ENCODE measurements at places on chromosomes 1 and 21.
A peak's percentile ranks its signal among the peaks of the same experiment; 100 is the strongest.

- no peak overlapping the region for H3K4me3 ChIP-seq
- no peak for DNase-seq
- H3K36me3 ChIP-seq, result peaks cover 16% of the 10 kb centered on the region
- H3K27me3 ChIP-seq, result no peaks in the 10 kb centered on the region
- no peaks in the 10 kb centered on the region for H3K4me1 ChIP-seq
- no peak overlapping the region for H3K27ac ChIP-seq
Observed at GRCh38 chr1:243292117-243292516, 36.3 kb downstream of the SDCCAG8 start.

DNA sequence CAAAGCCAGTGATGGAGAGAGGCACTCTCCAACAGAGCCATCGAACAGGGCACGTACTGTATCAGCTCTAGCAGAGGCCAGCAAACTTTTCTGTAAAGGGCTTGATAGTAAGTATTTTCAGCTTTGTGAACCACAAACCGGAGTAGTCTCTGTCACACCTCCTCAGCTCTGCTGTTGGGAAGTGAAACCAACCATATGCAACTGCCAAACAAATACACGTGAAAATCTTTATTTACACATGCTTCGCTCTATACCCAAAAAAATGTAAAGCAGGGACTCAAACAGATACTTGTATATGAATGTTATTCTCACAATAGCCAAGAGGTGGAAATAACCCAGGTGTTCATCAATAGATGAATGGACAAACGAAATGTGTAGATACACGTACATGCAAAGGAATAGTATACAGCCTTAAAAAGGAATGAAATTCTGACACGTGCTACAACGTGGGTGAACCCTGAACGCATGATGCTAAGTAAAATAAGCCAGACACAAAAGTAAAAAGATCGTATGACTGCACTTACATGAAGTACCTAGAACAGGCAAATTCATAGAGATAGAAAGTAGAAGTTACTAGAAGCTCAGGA lies 39.0 kb downstream of the SETD4 start:
- no peak for DNase-seq
- H3K36me3 ChIP-seq, result no peaks in the 10 kb centered on the region
- no peak overlapping the region for H3K4me3 ChIP-seq
- H3K4me1 ChIP-seq, result no peaks in the 10 kb centered on the region
- no peak overlapping the region for H3K27ac ChIP-seq

- H3K36me3 ChIP-seq, result no peaks in the 10 kb centered on the region
- no peak overlapping the region for H3K27ac ChIP-seq
- no peak overlapping the region for H3K4me3 ChIP-seq
- DNase-seq, result no peak
Observed at GRCh38 chr1:213281640-213282301, 230.7 kb downstream of the RPS6KC1 start.

DNA sequence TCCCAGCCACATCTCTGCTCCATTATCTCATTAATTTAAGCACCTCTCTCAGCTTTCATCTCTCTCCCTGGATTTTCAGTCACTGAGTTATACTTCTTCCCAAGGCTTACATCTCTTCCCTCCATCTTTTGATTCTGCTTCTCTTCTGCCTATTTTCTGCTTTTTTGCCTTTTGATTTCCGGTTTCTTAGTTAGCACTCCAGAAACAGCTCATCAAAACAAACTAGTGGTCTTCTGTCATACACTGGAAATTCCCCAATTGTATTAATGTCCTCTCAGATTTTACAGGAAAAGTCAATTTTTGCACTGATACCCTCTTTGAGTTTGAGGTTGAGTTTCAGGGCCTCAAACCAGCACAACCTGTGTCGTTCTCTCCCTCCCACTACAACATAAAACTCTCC lies 1.5 kb downstream of the LCE3E start:
- H3K27ac ChIP-seq, result no peak overlapping the region
- no peaks in the 10 kb centered on the region for H3K27me3 ChIP-seq
- no peak for DNase-seq
- H3K36me3 ChIP-seq, result no peaks in the 10 kb centered on the region

DNA sequence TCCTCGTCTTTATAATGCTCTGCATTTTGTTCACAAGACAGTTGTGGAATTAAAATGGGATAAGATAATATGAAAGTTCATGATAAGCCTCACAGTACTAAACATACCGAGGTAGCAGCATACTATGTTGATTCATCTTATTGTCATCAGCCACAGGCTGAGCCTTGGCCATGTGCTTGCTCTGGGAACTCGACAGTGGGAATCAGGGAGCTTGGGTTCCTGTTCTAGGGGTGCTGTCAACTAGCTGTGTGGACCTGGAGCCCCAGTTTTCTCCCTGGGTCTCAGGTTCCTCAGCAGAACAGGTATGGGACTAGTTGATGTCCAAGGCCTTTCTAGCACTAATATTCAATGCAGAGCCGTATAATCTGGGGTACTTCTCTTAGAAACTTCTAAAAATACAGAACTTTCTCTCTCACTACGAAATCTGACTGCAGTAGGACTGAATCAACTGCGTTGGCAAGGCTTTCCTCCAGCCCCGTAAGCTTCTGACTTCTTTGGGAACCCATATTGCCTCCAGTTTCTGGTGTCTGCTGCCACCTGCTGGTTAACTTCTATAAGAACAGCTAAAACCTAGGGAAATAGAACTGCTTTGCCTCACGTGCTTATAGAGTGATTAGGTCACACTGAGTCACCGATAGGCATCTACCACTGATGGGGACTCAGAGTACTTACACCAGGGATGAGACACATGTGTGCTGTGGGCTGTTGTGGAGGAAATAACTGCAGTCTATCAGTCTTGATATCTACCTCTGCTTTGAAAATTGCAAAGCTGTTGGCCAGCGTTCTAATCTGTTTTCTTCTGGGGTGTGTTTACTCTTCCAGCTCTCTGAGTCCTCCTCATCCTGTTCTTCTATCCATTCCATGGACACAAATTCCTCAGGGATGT lies 110.9 kb downstream of the RGL1 start:
- H3K4me3 ChIP-seq, result no peak overlapping the region
- H3K27ac ChIP-seq, result no peak overlapping the region

GRCh38 chr21:46068516-46069079 lies 29.3 kb upstream of the COL6A2 start:
- no peak overlapping the region for H3K27ac ChIP-seq
- peaks cover 25% of the 10 kb centered on the region for H3K4me1 ChIP-seq
- peaks cover 63% of the 10 kb centered on the region for H3K27me3 ChIP-seq

DNA sequence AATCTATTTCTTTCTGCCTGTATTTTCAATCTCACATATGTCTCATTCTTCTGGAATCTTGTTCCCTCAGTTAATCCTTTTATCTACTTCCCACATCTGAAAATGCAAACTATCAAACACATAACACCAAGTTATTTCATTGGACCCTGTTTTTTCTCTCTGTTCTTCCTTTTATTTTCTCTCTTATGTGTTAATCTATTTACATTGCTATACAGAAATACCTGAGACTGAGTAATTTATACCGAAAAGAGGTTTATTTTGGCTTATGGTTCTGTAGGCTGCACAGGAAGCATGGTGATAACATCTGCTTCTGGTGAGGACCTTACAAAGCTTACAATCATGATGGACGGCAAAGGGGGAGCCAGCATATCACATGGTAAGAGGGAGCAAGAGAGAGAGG lies 247.6 kb downstream of the TGFB2 start:
- no peak for DNase-seq
- H3K27me3 ChIP-seq, result no peaks in the 10 kb centered on the region
- no peaks in the 10 kb centered on the region for H3K4me1 ChIP-seq
- no peak overlapping the region for H3K27ac ChIP-seq
- no peaks in the 10 kb centered on the region for H3K36me3 ChIP-seq
- no peak overlapping the region for H3K4me3 ChIP-seq

GRCh38 chr1:10941891-10942541 lies 70.4 kb upstream of the TARDBP start:
- DNase-seq, result peak; percentile 62
- H3K4me3 ChIP-seq, result no peak overlapping the region
- no peaks in the 10 kb centered on the region for H3K36me3 ChIP-seq
- no peak overlapping the region for H3K27ac ChIP-seq
- H3K4me1 ChIP-seq, result peaks cover 18% of the 10 kb centered on the region

DNA sequence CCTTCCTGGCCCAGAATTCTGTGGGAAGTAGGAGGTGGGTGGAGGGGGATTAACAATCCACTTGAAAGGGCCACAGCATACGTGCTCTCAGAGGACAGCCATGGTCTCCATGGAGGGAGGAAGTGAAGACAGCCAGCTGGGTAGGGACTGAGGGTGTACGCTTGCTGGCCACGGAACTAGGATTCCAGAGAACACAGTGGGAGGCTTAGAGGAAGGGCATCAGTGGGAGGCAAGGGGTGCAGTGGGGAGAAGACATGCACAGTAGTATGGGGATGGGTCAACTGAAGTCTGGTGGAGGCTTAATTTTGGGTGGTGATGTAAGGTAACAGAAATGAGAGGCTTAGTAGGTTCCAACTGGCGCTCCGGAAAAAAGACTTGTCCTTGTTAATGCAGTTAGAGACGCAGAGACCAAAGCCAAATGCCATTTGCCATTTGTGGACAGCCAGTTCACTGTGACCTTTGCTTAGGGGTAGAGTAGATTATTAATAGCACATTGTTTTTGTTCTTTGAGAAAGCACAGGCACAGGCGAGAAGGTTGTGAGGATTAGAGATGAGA lies 103.0 kb downstream of the ZSCAN20 start:
- DNase-seq, result no peak
- no peaks in the 10 kb centered on the region for H3K4me1 ChIP-seq
- no peak overlapping the region for H3K27ac ChIP-seq
- H3K4me3 ChIP-seq, result no peak overlapping the region
- peaks cover 16% of the 10 kb centered on the region for H3K27me3 ChIP-seq

GRCh38 chr21:25409978-25410377 lies 197.3 kb downstream of the MRPL39 start:
- DNase-seq, result no peak
- no peaks in the 10 kb centered on the region for H3K4me1 ChIP-seq
- no peak overlapping the region for H3K27ac ChIP-seq
- no peaks in the 10 kb centered on the region for H3K27me3 ChIP-seq

- no peaks in the 10 kb centered on the region for H3K27me3 ChIP-seq
- no peak overlapping the region for H3K27ac ChIP-seq
- H3K4me3 ChIP-seq, result no peak overlapping the region
Observed at GRCh38 chr21:25757531-25757930, 22.8 kb downstream of the GABPA start.

- peaks cover 5% of the 10 kb centered on the region for H3K4me1 ChIP-seq
- no peaks in the 10 kb centered on the region for H3K27me3 ChIP-seq
- DNase-seq, result no peak
Observed at GRCh38 chr1:174938281-174939007, 61.3 kb upstream of the CACYBP start.

DNA sequence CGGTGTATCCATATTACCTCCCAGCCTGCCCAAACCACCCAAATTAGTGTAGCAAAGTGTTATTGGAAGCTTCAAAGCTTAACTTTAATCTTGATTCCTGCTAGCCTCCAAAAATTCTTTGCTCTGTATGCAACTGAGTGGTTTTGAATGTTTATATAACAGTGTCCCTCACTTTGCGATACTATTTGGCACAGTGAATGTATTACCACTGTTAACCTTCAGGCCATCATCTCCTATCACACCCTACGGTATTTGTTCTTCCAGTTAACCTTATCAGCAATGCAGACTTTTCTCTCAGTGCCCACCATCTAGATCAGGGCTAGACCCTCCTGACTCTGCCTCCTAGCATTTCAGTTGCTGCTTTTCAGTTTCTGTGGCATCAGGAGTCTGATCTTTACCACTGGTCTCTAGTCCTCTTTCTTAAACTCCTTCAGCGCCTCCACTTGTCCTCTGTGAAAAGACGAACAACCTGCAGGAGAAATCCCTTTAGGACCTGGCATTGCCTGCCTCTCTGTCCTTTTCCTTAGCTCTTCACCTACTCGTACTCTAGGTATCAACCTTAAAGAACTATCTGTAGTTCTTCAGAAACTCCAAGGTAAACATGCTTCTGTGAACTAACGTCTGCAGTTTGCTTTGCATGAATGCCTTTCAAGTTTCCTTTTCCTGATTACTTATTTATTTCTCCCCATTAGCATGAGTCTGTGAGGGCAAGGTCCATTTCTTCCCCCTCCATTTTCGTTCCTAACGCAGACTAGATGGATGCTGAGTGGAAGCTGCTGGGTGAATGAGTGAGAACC lies 71.7 kb downstream of the SNX7 start:
- H3K27me3 ChIP-seq, result no peaks in the 10 kb centered on the region
- DNase-seq, result no peak
- no peak overlapping the region for H3K4me3 ChIP-seq
- no peaks in the 10 kb centered on the region for H3K36me3 ChIP-seq
- H3K27ac ChIP-seq, result no peak overlapping the region
- H3K4me1 ChIP-seq, result no peaks in the 10 kb centered on the region

DNA sequence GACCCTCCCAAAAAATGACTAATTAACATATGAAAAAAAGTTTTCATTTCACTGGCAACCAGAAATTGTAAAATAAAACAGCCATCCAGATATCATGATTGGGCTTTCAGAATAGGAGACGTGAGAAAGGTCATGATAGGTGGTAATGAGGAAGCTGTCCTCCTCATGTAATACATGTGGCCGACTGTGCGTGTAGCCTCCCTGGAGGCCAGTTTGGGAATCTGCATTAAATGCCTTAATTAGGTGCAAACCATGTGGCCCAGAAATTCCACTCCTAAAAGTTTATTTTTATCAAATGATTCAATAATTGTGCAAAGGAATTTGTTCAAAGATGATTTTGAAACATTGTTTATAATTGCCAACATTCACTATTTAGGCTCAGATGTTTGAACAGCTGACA lies 127.6 kb upstream of the C1orf105 start:
- DNase-seq, result peak; percentile 11
- no peak overlapping the region for H3K27ac ChIP-seq
- no peak overlapping the region for H3K4me3 ChIP-seq
- no peaks in the 10 kb centered on the region for H3K4me1 ChIP-seq

- no peaks in the 10 kb centered on the region for H3K27me3 ChIP-seq
- H3K36me3 ChIP-seq, result no peaks in the 10 kb centered on the region
- no peak overlapping the region for H3K4me3 ChIP-seq
- H3K4me1 ChIP-seq, result no peaks in the 10 kb centered on the region
- DNase-seq, result peak; percentile 43
Observed at GRCh38 chr1:90616395-90616794, 100.7 kb downstream of the BARHL2 start.

DNA sequence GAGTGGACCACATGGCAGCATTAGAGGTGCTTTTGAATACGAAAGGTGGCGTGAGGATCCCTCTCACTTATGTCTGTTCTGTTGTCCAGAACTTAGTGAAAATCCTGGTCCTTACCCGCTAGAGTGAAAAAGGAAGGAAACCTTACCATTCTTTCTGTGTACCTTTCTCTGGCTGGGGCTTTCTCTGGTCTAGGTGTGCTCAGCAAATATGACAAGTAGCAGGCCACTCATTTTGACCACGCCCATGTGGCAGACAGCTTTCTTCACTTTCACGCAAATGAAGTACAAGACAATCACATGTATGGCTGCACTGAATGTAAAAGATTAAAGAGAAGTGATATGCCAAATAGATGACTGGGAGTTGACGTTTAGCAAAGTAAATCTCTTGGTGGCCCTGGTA lies 131.9 kb downstream of the FGGY start:
- H3K27me3 ChIP-seq, result no peaks in the 10 kb centered on the region
- no peak overlapping the region for H3K4me3 ChIP-seq
- no peaks in the 10 kb centered on the region for H3K36me3 ChIP-seq
- no peak for DNase-seq

- H3K4me3 ChIP-seq, result peak overlapping the region; percentile 62
- DNase-seq, result no peak
- peaks cover 6% of the 10 kb centered on the region for H3K4me1 ChIP-seq
- H3K27me3 ChIP-seq, result no peaks in the 10 kb centered on the region
Observed at GRCh38 chr1:168178227-168178637, 530 bp upstream of the TIPRL start.

- no peaks in the 10 kb centered on the region for H3K27me3 ChIP-seq
- H3K4me3 ChIP-seq, result no peak overlapping the region
- H3K36me3 ChIP-seq, result no peaks in the 10 kb centered on the region
- H3K4me1 ChIP-seq, result no peaks in the 10 kb centered on the region
- H3K27ac ChIP-seq, result no peak overlapping the region
Observed at GRCh38 chr1:172155766-172156165, 264.7 kb upstream of the C1orf105 start.
